ENCODE measurements at places on chromosomes 3 and 15. TPM values are rescaled to one million over a fixed set of nuclear protein-coding genes. Genes with fewer than 3 reads are reported as not detected.

The DZIP1L gene
- 9.6 TPM for polyA plus RNA-seq

The FGF12 gene
- not detected for polyA plus RNA-seq

GRCh38 chr3:187093320-187093719 lies 46.0 kb downstream of the RPL39L start:
- no peak for DNase-seq
- no peaks in the 10 kb centered on the region for H3K36me3 ChIP-seq
- no peaks in the 10 kb centered on the region for H3K4me1 ChIP-seq
- no peak overlapping the region for H3K4me3 ChIP-seq
- no peaks in the 10 kb centered on the region for H3K27me3 ChIP-seq

DNA sequence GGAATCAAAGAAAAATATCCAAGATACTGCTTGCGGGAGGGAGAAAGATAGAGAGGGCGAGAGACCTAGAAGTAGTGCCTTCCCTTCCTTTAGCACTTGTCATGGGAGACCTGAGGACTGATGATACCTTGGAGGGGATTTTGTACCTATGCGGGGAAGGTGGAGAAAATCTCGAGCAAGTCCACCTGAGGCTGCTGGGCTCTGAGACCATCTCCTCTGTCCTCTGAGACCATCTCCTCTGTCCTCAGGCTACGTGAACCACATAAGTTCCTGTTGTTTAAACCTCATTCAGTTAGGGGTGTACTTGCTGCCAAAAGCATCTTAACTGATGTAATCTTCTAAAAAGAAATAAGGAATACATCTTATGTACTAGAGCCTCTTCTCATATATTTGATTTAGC lies 164.9 kb downstream of the NR2F2 start:
- no peak for DNase-seq
- no peaks in the 10 kb centered on the region for H3K36me3 ChIP-seq
- no peak overlapping the region for H3K27ac ChIP-seq
- 0 out of 2 replicates have a peak, but pooled peaks cover 18% of the 10 kb centered on the region for H3K27me3 ChIP-seq

GRCh38 chr15:63553388-63553791 lies 43.8 kb upstream of the FBXL22 start:
- DNase-seq, result peak; percentile 94
- H3K27me3 ChIP-seq, result no peaks in the 10 kb centered on the region
- peak overlapping the region; percentile 90 for H3K27ac ChIP-seq
- H3K4me1 ChIP-seq, result peaks cover 34% of the 10 kb centered on the region
- no peaks in the 10 kb centered on the region for H3K36me3 ChIP-seq

- no peak for DNase-seq
- no peak overlapping the region for H3K27ac ChIP-seq
- H3K4me3 ChIP-seq, result no peak overlapping the region
- H3K36me3 ChIP-seq, result no peaks in the 10 kb centered on the region
- peaks cover 9% of the 10 kb centered on the region for H3K4me1 ChIP-seq
Observed at GRCh38 chr3:12675115-12675810, 11.3 kb upstream of the RAF1 start.

GRCh38 chr3:188480011-188480410 lies 326.1 kb downstream of the LPP start:
- no peak for DNase-seq
- no peak overlapping the region for H3K4me3 ChIP-seq
- H3K27me3 ChIP-seq, result no peaks in the 10 kb centered on the region
- H3K4me1 ChIP-seq, result peaks cover 9% of the 10 kb centered on the region
- no peak overlapping the region for H3K27ac ChIP-seq
- peaks cover 5% of the 10 kb centered on the region for H3K36me3 ChIP-seq

GRCh38 chr3:28651159-28651558 lies 302.5 kb upstream of the AZI2 start:
- H3K27me3 ChIP-seq, result no peaks in the 10 kb centered on the region
- H3K27ac ChIP-seq, result no peak overlapping the region
- no peaks in the 10 kb centered on the region for H3K36me3 ChIP-seq
- peak; percentile 52 for DNase-seq
- no peak overlapping the region for H3K4me3 ChIP-seq

DNA sequence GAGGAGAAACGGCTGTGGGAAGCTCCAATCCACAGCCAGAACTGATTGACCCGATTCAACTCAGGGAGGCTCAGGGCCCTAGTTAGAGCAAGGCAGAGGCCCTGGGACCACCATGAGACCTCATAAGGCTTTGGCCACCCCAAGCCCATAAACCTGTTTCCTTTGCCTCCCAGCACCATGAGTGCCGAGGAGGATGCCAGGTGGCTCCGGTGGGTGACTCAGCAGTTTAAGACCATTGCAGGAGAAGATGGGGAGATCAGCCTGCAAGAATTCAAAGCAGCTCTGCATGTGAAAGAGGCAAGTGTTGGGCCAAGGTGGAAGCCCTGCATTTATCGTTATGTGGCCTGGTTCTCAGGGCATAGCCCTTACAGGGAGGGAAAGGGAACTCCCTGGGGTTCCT lies 11.9 kb downstream of the NOX5 start:
- H3K36me3 ChIP-seq, result no peaks in the 10 kb centered on the region
- no peak overlapping the region for H3K27ac ChIP-seq
- peak; percentile 20 for DNase-seq

- H3K27me3 ChIP-seq, result no peaks in the 10 kb centered on the region
Observed at GRCh38 chr3:174126990-174127758, 729.6 kb downstream of the NLGN1 start.

GRCh38 chr3:190016966-190017365 lies 103.7 kb downstream of the P3H2 start:
- H3K27me3 ChIP-seq, result no peaks in the 10 kb centered on the region
- H3K4me1 ChIP-seq, result peaks cover 30% of the 10 kb centered on the region
- DNase-seq, result no peak
- no peaks in the 10 kb centered on the region for H3K36me3 ChIP-seq
- no peak overlapping the region for H3K4me3 ChIP-seq
- no peak overlapping the region for H3K27ac ChIP-seq

GRCh38 chr3:177827511-177828207 lies 630.4 kb upstream of the TBL1XR1 start:
- H3K27me3 ChIP-seq, result 0 out of 2 replicates have a peak, but pooled peaks cover 4% of the 10 kb centered on the region
- H3K4me1 ChIP-seq, result peaks cover 43% of the 10 kb centered on the region
- H3K36me3 ChIP-seq, result no peaks in the 10 kb centered on the region
- no peak overlapping the region for H3K4me3 ChIP-seq
- H3K27ac ChIP-seq, result peak overlapping the region; percentile 7
- peak; percentile 88 for DNase-seq

DNA sequence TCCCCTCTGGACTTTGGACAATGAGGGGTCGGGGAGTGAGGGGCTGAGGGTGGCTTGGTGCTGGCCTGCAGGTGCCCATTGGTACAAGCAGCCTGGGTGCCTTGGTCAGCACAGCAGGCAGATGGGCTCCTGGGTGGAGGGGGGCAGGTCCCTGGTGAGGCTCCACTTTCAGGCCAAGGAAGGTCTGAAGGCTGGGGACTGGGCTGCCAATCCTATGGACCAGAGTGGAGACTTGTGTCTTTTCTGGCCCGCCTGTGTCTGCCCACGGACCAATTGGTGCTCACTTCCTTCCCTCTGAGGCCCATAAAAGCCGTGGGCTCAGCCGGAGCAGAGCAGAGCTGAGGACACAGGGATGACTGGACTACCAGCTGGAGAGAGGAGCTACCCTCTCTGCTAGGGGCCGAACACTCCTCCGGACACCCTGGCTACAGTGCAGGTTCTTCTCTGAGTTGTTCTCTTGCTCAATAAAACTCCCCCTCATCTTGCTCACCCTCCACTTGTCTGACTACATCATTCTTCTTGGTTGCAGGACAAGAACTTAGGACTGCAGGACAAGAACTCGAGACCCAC lies 31.9 kb upstream of the IREB2 start:
- H3K27me3 ChIP-seq, result 0 out of 2 replicates have a peak, but pooled peaks cover 5% of the 10 kb centered on the region
- no peak overlapping the region for H3K27ac ChIP-seq
- DNase-seq, result peak; percentile 39
- H3K4me3 ChIP-seq, result no peak overlapping the region

DNA sequence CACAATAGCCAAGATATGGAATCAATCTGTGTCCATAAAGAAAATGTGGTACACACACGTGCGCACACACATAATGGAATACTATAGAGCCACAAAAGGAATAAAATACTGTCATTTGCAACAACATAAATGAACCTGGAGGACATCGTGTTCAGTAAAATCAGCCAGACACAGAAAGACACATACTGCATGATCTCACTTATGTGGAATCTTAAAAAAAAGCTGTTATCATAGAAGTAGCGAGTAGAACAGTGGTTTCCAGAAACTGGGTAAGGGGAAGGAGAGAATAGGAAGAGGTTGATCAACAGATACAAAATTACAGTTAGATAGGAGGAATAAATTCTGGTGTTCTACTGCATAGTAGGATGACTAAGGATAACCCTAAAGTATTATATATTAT lies 11.1 kb downstream of the ATOSA start:
- no peak overlapping the region for H3K27ac ChIP-seq
- no peak for DNase-seq
- H3K4me3 ChIP-seq, result no peak overlapping the region
- no peaks in the 10 kb centered on the region for H3K27me3 ChIP-seq
- no peaks in the 10 kb centered on the region for H3K4me1 ChIP-seq

DNA sequence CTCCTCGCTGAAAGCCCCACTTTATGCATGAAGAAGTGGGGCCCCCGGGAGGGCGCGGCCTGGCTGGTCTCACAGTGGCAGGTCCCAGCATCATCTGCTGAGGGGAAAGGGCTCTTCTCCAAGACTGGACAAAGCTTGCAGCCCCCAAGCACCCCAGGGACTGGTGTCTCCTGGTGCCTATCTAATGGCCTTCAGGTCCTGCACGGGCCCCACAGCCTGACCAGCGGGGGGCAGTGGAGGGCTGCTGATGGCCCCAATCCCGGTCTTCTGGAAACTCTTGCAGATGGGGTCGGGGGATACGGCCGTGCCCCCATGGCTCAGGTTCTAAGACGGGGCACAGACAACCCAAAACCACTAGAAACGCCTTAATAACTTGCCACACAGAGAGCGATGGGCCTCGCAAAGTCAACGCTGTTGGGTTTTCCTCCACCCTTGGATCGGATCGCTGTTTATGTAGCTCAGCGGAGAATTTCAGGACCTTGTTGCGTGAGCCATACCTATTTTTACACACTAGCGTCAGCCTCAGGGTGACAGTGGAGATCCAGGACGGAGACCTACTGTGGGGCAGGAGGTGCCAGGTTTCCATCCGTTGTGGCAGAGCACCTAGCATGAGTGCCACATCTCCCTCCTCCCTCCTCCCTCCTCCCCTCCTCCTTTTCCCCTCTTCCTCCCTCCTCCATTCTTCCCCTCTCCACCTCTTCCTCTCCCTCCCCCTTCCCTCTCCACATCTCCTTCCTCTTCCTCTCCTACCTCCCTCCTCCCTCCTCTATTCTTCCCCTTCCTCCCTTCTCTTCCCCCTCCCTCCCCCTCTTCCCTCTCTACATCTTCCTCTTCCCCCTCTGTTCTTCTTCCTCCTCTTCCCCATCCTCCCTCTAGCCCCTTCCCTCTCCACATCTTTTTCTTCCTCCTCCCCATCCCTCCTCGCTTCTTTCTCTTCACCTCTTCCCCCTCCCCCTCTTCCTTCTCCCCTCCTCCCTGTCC lies 79.3 kb upstream of the ALDH1L1 start:
- H3K4me1 ChIP-seq, result peaks cover 12% of the 10 kb centered on the region
- H3K36me3 ChIP-seq, result no peaks in the 10 kb centered on the region
- no peak overlapping the region for H3K4me3 ChIP-seq
- no peaks in the 10 kb centered on the region for H3K27me3 ChIP-seq
- peak; percentile 60 for DNase-seq

DNA sequence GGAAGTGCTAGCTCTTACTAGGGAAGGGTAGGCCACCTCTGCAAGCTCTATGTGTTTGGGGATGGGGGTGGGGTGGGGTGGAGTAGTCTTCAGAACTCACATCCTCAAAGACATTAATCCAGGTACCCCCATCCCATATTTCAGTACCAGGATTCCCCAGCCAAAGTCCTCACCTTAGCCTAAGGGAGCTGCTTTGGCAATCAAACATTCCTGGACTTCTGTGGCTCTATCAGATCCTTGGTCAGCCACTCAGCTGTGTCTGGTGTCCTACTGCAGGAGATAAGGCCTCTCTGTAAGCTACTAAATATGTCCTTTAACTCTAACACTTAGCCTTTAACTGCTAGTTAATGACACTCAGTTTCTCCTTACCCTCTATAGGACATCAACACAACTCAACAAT lies 26.9 kb downstream of the FAM240A start:
- H3K4me1 ChIP-seq, result no peaks in the 10 kb centered on the region
- H3K27ac ChIP-seq, result no peak overlapping the region
- H3K4me3 ChIP-seq, result no peak overlapping the region
- no peak for DNase-seq

DNA sequence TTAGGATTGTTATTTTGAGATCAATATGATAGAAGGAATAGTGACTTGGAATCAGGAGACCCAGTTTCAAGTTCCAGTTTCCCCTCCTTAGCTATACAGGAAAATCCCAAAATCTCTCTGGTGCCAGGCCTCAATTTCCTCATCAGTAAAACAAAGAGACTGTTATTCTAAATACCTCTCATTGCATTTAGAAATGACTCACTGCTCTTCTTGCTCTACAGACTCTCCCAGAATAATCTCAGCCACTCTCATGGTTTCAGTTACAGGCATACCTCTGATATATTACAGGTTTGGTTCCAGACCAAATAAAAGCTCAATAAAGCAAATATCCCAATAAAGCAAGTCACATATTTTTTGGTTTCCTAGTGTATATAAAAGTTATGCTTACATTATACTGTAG lies 28.3 kb downstream of the IMPG2 start:
- no peaks in the 10 kb centered on the region for H3K27me3 ChIP-seq
- no peaks in the 10 kb centered on the region for H3K36me3 ChIP-seq
- no peak overlapping the region for H3K4me3 ChIP-seq
- H3K27ac ChIP-seq, result no peak overlapping the region
- no peaks in the 10 kb centered on the region for H3K4me1 ChIP-seq
